ENCODE measurements at places on chromosomes 11 and 22. TPM values are rescaled to one million over a fixed set of nuclear protein-coding genes. Genes with fewer than 3 reads are reported as not detected.

The POU2AF3 gene
- total RNA-seq = 3.4 TPM

GRCh38 chr11:1937616-1938342, 9.4 kb upstream of the MRPL23 start:
- DNase-seq = no peak

- no peak for DNase-seq
These were observed 36.4 kb upstream of the TREH start for GRCh38 chr11:118715837-118716260.

The APOBEC3H gene
- total RNA-seq = not detected

DNA sequence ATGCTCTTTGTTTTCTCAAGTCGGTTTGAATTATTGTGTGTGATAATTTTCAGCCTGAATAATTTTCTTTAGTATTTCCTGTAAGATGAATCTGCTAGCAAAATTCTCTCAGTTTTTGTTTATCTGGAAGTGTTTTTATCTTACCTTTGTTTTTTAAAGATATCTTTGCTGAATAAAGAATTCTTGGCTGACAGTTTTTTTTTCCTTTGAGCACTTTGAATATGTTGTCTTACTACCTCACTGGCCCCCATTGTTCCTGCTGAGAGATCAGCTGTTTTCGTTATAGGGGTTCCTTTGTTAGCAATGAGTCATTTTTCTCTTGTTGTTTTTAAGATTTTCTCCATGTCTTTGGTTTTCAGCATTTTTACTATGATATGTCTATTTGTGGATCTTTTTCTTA, 63.0 kb downstream of the HORMAD2 start:
- DNase-seq = no peak

- no peak for DNase-seq
These were observed 4.8 kb upstream of the PLA2G6 start for GRCh38 chr22:38186429-38186828.

- DNase-seq = no peak
These were observed 19.1 kb downstream of the DCPS start for GRCh38 chr11:126322996-126323395.

DNA sequence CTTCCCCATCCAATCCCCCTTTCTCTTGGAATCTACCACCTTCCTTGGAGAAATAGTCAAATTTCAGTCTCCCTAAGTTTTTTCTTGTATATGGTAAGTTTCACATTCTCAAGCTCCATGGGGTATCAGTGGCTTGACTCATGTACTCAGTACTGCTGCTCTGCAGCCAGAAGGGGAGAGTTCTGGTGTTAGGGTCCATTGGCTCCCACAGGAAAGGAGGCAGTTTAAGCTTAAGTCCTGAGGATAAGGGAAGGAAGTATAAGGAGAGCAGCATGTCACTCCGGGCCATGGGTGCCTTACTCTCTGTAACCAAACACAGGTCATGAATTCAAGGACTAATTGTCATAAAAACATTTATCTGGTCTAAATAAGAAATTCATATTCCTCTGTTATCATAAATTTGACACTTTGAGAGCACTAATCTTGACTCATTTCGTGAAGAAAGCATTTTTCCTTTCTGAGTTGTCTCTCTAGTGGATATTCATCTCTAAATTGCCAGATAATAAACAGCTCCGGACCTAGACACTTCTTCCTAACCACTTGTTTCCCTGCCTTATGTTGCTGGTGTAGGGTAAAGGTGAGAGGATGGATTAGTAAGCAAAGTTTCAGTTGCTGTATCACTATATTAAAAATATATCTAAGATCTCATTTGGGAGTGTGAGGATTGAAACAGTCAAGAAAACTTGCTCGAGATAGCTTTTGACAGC, 20.1 kb upstream of the SORL1 start:
- DNase-seq = no peak
